ENCODE measurements at places on chromosomes 6 and 20. TPM values are rescaled to one million over a fixed set of nuclear protein-coding genes. Genes with fewer than 3 reads are reported as not detected.

The SMPDL3A gene
- total RNA-seq = 4.1 TPM

The RING1 gene
- total RNA-seq = 26.8 TPM

The CCDC167 gene
- total RNA-seq = 52.7 TPM

The OPN5 gene
- not detected for total RNA-seq

The EPB41L1 gene
- total RNA-seq = 11.1 TPM

The ASCC3 gene
- 57.2 TPM for total RNA-seq

The CCND3 gene
- total RNA-seq = 87.5 TPM

DNA sequence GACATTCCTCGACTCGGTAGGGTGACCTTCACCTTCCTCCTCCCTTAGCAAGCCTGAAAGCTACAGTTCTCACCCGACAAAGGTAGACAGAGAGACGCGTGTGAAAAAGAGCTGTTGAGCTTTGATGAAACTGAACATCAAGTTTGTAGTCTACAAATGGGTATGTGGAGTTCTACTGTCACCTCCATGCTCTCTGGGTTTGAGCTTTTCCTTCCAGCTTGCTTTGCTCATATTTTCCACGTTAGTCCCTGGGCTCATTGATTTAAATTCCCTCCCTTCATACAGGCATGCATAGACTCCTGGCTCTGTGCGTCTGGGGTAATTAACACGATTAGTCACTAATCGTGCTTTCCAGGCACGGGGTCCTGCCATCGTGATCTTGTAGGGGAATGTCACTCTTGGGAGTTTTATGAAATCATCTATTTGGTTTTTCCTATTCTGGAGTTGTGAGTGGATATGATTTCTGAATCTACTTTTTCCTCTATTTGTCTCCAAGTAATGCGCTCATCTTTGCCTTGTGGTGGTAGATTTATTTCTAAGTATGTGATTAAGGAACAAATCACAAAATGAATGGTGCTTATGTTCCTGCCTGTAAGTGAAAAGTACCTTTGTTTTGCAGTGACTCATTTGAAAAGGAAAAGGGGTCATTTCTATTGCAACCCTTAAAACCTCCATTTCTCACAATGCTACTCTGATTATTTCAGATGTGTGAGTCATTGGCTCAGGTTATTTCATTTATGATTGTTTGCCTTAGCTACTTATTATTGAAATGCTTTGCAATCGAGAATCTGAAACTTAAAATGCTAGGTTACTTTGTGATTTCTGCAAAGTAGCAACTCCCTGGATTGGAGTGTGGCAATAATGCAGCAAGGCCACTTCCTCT is 154.6 kb downstream of the ZDHHC14 start:
- no peak overlapping the region for H3K4me3 ChIP-seq
- peak; percentile 96 for DNase-seq
- H3K27ac ChIP-seq = peak overlapping the region; percentile 94
- H3K4me1 ChIP-seq = peaks cover 42% of the 10 kb centered on the region
- H3K36me3 ChIP-seq = no peaks in the 10 kb centered on the region

DNA sequence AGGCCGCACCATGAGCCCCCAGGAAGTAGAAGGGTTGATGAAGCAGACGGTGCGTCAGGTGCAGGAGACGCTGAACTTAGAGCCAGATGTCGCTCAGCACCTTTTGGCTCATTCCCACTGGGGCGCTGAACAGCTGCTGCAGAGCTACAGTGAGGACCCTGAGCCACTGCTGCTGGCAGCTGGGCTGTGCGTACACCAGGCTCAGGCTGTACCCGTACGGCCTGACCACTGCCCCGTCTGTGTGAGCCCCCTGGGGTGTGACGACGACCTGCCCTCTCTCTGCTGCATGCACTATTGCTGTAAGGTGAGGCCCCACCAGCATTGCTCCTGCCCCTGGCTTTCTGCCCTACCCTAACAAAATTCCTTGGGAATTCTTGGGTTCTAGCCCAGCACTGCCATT is 13.1 kb downstream of the DNPH1 start:
- H3K4me3 ChIP-seq = no peak overlapping the region
- H3K4me1 ChIP-seq = peaks cover 11% of the 10 kb centered on the region
- DNase-seq = no peak
- H3K27me3 ChIP-seq = no peaks in the 10 kb centered on the region

GRCh38 chr6:85329196-85329595 is 120.7 kb upstream of the NT5E start:
- no peak overlapping the region for H3K27ac ChIP-seq
- no peaks in the 10 kb centered on the region for H3K36me3 ChIP-seq
- no peaks in the 10 kb centered on the region for H3K4me1 ChIP-seq
- peaks cover 11% of the 10 kb centered on the region for H3K27me3 ChIP-seq

GRCh38 chr20:63312690-63313348 is 19.8 kb downstream of the COL20A1 start:
- H3K4me3 ChIP-seq = no peak overlapping the region
- DNase-seq = no peak
- H3K27ac ChIP-seq = no peak overlapping the region
- H3K27me3 ChIP-seq = no peaks in the 10 kb centered on the region

- H3K4me1 ChIP-seq = peaks cover 3% of the 10 kb centered on the region
- no peak overlapping the region for H3K4me3 ChIP-seq
- no peak overlapping the region for H3K27ac ChIP-seq
- H3K36me3 ChIP-seq = no peaks in the 10 kb centered on the region
Measured at GRCh38 chr6:26543953-26544352, 5.8 kb downstream of the HMGN4 start.

DNA sequence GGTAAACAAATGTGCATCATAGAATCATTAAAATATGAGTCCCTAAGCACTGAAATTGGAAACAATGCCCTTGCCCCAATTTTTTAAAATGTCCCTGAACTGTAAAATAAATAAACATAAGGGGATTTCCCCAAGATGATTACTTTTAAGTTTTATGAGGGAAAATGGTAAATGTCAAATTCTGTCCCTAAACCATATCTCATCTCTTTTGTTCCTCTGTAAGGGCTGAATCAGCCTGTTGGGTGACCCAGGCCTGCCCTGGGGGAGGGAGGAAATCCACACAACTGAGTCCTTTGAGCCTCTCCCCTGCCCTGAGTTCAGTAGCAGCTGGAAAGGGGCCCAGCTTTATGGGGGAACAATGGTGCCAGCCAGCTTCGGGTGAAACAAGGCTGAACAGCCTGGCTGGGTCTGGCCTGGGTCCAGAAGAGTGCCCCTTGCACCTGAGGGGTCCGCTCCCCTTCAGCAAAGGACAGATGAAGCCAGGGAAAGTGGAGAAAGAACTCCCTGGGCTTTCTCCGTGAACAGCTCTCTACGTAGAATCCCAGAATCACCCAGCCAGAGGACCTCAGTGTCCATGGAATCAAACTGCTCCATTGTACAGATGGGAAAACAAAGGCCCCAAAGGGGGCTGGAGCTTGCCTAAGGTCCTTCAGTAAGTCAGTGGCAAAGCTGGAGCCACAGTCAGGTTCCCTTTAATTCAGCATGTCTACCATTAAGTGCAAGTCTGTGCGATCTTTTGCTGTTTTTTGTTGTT is 28.2 kb upstream of the ITCH start:
- no peak overlapping the region for H3K27ac ChIP-seq
- no peak overlapping the region for H3K4me3 ChIP-seq
- peak; percentile 52 for DNase-seq

DNA sequence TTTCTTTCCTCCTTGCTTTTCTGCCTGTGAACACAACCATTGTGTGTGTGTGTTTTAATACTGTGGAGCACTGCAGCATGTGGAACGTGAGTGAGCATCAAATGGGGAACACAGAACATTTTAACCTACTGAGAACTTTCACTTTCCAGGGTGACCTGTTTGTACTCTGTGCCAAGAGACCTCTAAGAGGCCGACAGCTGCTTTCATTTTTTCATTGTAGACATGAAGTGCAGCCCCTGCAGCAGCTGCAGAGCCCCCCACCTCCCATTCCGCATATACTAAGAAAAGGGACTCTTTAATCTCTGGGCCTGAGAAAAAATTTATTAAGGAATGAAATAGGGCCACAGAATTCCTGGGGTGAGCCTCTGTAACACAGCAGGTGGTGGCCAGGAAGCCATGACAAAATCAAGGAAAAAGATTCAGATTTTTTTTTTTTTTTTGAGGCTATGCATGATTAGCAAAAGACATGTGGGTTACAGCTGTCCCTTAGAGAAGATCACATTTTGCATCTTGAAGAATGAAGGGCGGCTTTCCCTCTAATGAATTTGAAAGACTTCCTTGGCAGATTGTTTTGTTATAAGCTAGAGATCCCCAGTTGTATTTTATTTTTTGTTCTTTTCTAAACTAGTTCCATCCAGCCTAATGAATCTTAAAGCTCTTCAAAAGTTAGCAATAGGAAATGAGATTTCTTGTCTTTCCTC is 503.4 kb downstream of the CD109 start:
- no peaks in the 10 kb centered on the region for H3K4me1 ChIP-seq
- no peaks in the 10 kb centered on the region for H3K27me3 ChIP-seq
- no peak overlapping the region for H3K27ac ChIP-seq
- H3K4me3 ChIP-seq = no peak overlapping the region
- no peak for DNase-seq
- H3K36me3 ChIP-seq = no peaks in the 10 kb centered on the region

- H3K27ac ChIP-seq = no peak overlapping the region
- H3K36me3 ChIP-seq = no peaks in the 10 kb centered on the region
- no peak overlapping the region for H3K4me3 ChIP-seq
- no peaks in the 10 kb centered on the region for H3K27me3 ChIP-seq
- no peaks in the 10 kb centered on the region for H3K4me1 ChIP-seq
Measured at GRCh38 chr6:91094806-91095475, 508.1 kb upstream of the MAP3K7 start.

- no peaks in the 10 kb centered on the region for H3K36me3 ChIP-seq
- H3K27me3 ChIP-seq = no peaks in the 10 kb centered on the region
- no peaks in the 10 kb centered on the region for H3K4me1 ChIP-seq
Measured at GRCh38 chr6:124443541-124443940, 518.7 kb upstream of the RNF217 start.

DNA sequence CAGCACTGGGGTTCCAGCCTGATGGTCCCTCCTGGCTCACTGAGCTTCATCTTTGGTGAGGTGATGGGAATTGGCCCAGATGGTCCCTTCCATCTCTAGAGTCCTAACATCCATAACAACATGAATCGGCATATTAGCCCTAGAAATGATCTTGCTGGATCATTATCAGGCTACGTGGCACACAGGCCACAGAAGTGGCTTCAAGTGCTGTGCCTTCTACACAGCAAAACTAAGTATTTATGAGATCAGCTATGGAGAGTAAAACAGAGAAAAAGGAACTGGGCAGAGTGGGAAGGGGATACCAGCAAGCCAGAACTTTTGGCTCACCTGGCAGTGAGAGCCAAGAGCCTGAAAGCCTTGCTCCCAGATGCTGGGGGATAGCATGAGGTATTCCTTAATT is 116.9 kb downstream of the TRERF1 start:
- no peak overlapping the region for H3K4me3 ChIP-seq
- no peaks in the 10 kb centered on the region for H3K36me3 ChIP-seq

DNA sequence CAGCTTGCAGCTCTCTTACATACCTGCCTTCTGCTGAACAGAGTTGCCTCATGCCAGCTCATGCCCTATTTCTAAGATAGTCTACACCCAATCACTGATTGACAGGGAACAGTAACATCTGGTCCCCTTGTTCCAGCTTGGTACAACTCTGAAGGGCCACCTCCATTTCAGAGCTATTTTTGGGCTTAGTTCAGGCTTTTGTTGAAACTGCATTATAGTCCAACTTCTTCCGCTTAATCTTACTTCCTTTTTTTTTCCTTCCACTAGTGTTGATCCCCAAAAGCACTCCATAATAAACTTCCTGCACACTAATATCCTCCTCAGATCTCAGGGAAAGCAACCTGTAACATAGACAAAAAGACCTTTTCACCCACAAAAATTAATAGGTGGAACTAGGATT is 65.7 kb upstream of the TNFRSF21 start:
- H3K36me3 ChIP-seq = no peaks in the 10 kb centered on the region
- no peak for DNase-seq
- H3K27ac ChIP-seq = no peak overlapping the region
- no peaks in the 10 kb centered on the region for H3K4me1 ChIP-seq
- H3K27me3 ChIP-seq = no peaks in the 10 kb centered on the region

All from endothelial cell of umbilical vein (primary cell).